Stimulated activated CD4-positive, alpha-beta T cell treated with anti-CD3 and anti-CD28 coated beads, Interleukin-1b, Interleukin-23, amount 100 ng/mL, for 1 hour (primary cell): ENCODE measurements at places on chromosomes 6 and 20.

DNA sequence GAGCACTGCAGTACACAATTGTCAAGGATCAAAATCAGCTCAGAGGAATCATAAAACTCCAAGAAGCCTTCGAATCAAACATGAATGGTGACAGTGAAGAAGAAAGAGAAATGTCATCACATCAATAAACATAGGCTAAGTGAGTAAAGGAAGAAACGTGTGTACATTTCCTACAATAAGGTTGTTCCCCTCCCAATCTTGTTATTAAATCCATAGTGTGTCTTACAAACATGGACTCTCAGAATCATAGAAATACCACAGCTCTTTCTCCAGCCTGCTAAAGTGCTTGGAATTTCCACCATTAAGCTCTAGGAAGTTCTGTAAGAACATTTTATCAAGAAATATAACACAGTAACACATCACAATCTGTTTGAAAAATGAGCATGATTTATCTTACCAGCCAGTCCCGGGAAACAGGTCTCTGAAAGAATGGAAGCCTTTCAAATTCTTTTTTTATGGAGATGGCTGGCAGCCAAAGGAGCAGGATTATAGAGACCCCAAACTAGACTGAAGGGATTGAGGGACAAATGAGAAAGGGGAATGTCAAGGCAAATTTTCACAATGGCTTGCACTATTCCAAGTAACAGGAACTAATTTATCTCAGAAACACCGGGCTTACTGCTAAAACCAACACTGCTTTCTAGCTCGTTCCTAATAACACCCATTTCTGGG lies 4.5 kb upstream of the TNFAIP3 start:
- DNase-seq: no peak

- DNase-seq: no peak
Observed at GRCh38 chr6:144248003-144248402, 37.1 kb upstream of the UTRN start.

- DNase-seq: no peak
Observed at GRCh38 chr6:136535017-136535765, 15.0 kb downstream of the MAP7 start.

- no peak for DNase-seq
Observed at GRCh38 chr20:39699166-39699725, 737.1 kb downstream of the DHX35 start.
